ENCODE measurements at places on chromosomes 3 and 15.

DNA sequence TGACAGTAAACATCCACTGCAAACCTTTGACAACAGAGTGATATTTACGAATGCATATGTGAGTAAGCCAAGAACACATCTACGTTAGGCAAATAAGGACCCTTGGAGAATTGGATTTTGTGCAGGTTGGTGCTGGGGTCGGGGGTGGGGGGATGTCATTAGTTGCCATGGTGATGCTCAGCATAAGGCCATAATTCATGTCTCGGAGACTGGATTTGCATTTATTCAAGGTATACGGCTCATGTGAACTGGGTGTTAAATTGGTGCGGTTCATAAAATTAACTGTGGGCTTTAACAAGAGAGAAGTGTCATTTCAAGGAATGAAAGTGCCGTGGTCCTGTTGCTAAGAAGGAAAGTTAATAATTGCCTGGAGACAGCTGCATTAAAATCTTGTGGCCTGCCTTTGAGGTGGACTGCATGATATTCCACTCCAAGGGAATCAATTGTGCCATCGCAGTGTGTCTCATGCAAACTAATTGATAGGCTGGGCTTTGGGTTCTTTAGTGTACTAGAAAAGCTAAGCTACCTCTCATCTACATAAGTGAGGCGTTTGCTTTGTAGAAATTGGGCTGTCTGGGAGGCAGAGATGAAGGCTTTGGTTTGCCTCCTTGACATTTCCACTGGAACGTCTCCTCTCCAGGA, 228.9 kb upstream of the FEZF2 start:
- no peak for DNase-seq

DNA sequence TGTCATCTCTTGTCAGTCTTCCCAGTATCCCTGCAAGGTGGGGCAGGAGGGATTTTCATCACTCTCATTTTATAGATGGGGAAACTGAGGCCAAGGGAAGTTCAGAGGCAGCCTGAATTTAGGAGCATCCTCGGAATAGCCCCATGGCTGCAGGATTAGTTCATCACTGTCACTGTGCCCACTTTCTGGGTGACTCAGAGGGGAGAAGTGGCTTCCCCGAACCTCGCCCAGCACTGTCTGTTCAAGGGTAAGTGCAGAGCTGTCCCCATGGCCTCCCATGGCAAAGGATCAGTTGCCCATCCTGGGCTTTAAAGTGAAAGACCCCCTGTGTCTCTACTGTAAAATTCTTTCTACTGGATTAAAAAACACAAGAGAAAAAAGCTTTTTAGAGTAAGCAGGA, 60.0 kb upstream of the SEC13 start:
- DNase-seq = no peak

GRCh38 chr3:190384309-190384756, 3.6 kb upstream of the CLDN16 start:
- DNase-seq = no peak

DNA sequence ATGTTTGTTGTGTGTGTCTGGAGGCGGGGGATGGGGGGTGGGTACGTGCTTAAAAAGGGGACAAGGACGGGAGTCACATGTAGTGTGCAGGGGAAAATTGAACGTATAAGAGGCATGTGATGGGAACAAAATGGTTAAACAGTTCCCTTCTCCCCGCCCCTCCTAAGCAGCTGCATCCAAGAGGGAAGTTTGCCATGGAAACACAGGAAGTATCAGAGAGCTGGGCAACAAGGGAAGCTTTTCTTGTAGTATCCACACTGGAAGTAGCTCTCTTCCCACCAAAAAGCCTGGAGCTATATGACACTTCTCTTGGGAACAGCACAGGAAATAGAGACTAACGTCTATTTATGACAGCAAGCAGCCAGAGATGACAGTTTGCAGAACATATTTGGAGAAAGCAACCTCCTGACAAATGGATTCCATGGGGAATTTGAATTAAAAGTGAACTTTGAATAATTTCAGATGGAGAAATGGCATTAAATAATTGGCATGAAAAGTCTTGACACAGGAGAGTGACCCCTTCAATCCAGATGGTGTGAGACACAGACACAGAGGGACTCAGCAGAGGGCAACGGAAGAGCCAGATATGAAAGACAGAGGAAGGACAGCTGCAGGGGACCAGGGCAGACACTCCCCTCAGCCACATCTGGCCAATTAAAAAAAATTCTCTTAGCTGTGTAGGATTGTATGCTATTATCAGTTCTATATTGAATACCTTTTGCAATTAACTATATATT, 294.2 kb upstream of the TBL1XR1 start:
- DNase-seq = peak; percentile 77

DNA sequence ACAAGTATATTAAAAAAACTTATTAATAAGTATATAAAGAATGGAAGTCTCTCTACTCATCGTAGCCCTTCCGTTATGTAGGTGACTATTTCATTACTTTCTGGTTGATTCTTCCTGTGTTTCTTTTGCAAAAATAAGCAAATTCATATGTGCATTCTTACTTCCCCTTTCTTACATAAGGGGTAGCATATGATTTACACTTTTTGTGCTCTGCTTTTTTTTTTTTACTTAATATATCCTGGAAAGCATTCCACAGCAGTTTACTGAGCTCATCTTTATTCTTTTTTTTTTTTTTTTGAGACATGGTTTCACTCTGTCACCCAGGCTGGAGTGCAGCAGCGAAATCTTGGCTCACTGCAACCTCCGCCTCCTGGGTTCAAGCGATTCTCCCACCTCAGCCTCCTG, 12.9 kb downstream of the SCAMP5 start:
- DNase-seq = no peak

- no peak for DNase-seq
Measured at GRCh38 chr3:25396686-25397085, 31.4 kb upstream of the RARB start.

GRCh38 chr15:66620744-66621344, 55.0 kb upstream of the LCTL start:
- DNase-seq = no peak

DNA sequence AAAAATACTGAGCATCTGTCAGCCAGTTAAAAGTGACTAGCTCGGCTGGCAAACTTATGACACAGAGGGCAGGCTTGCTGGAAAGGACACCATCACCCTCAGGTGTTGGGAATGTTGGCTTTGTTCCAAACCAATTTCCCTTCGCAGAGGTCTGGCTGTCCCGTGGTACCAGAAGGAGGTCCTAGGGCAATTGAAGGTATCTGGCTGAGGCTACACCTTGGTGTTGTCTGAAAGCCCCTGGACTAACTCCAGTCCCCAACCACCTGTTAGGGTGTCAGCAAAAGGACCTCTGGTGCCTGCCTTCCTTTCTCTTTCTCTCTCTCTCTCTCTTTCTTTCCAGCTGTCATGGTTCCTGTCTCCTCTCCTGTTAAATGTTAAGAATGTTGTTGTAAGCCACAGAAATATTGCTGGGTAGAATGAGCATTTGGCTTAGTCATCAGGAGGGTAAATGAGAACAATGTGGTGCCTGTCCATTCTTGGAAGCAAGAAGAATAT, 12.5 kb downstream of the PRR20G start:
- no peak for DNase-seq

- no peak for DNase-seq
Measured at GRCh38 chr15:57286446-57287122, 89.7 kb upstream of the CGNL1 start.

DNA sequence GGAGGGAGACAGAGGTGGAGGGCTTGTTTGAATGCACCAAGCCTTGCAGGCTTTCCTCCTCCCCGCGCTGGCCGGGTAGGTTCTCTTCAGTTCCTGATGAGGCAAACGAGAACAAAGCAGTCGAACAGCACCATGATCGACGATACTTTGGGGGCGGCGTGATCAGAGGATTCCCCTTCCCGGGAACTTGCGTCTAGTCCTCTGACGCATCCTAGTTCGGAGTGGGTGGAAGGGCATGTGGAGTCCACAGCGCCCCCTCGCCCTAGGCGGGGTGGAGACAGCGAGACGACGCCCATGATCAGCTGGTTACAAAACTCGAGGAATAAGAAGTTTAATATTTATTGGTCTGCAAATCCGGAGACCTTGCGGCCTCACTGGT, 452 bp upstream of the SV2B start:
- peak; percentile 57 for DNase-seq

GRCh38 chr3:102161384-102162006, 273.3 kb upstream of the ZPLD1 start:
- no peak for DNase-seq

GRCh38 chr3:179801263-179801662, 148.4 kb downstream of the USP13 start:
- DNase-seq = no peak

DNA sequence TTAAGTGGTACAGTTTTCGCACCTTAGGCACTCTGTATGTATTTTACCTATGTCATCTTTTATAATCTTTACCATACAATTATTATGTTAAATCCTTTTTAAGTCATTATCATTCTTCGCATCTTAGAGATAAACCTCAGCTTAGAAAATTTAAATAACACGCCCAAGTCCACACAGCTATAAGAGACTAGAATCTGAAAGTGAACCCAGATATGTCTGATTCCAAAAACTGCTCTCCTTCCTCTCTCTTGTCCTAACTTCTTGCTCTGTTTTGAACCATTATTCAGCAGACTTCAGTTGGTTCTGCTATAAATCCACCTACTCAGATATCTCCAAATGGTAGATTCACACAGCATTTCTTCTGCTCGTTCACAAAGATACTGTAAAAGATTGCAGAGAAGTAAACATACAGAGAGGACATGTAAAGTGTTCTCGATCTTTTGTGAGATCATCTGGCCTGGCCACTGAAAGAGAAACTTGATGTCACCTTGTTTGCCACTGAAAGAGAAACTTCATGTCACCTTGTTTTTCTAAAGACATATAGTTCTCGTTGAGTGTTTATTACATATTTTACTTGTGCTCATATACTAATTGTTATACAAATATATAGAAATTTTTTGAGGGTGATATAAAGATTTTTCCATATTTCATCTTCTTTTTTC, 533.2 kb downstream of the GRM7 start:
- DNase-seq = no peak

DNA sequence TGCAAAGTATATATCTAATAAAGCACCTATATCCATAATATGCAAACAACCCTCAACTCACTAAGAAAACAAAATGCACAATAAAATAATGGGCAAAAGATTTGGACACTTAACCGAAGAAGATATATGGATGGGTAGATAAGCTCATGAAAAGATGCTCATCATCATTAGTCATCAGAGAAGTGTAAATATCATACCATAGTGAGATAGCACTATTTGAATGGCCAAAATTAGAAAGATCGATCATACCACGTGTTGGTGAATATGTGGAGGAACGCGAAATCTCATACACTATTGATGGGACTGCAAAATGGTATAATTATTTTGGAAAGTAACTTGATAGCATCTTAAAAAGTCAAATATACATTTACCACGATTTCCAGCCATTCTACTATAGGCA, 40.5 kb downstream of the PLS1 start:
- no peak for DNase-seq

DNA sequence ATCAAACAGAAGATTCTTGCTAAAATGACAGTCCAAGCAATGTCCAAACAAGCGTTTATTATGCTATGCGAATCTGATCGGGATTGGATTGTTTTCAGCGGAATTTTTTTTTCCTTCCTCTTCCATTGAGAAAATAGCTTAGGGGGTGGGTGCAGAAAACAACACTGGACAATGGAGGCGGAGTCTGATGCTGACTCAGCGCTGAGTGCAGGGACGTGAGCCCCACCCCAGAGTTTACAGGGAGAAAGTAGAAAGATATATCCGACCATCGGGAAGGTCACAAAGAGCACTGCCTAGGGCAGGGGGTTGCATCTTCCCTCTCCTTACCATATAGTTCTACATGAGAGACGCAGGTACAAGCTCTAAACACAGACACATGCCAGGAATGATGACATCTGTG, 117.0 kb downstream of the FOXP1 start:
- no peak for DNase-seq

- DNase-seq = no peak
Measured at GRCh38 chr3:187222801-187223200, 25.5 kb downstream of the RTP1 start.

DNA sequence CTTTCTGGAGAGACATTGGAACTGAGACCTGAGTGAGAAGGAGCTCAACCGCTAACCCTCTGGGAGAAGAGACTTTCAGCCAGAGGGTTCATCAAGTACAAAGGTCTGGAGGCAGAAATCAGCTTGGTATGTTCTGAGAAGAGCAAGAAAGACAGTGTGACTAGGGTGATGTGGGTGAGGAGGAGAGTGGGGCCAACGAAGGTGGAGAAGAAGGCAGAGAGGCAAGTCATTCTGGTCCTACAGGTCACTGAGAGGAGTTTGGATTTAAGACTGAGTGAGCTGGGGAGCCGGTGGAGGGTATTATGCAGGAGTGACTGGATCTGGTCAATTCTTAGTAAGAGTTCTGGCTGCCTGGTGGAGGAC, 12.2 kb downstream of the XIRP1 start:
- DNase-seq = no peak

GRCh38 chr3:53022647-53023046, 23.2 kb downstream of the SFMBT1 start:
- no peak for DNase-seq

DNA sequence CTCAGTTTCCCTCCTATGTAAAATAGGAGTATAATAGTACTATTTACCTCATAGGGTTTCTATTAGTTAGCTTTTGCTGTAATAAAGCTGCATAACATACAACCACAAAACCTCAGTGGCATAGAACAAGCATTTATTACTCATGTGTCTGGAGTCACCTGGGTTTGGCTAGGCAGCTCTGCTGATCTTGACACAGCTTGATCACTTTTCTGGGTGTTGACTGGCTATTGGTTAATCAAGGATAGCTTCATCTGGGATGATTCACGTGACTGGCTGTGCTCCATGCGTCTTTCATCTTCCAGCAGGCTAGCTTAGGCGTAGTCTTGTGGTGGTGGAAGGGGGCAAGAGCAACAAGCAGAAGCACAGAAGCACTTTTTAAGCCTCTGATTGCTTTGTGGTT, 112.6 kb downstream of the SQOR start:
- no peak for DNase-seq

GRCh38 chr3:97613139-97613538, 151.4 kb upstream of the ARL6 start:
- DNase-seq = no peak

DNA sequence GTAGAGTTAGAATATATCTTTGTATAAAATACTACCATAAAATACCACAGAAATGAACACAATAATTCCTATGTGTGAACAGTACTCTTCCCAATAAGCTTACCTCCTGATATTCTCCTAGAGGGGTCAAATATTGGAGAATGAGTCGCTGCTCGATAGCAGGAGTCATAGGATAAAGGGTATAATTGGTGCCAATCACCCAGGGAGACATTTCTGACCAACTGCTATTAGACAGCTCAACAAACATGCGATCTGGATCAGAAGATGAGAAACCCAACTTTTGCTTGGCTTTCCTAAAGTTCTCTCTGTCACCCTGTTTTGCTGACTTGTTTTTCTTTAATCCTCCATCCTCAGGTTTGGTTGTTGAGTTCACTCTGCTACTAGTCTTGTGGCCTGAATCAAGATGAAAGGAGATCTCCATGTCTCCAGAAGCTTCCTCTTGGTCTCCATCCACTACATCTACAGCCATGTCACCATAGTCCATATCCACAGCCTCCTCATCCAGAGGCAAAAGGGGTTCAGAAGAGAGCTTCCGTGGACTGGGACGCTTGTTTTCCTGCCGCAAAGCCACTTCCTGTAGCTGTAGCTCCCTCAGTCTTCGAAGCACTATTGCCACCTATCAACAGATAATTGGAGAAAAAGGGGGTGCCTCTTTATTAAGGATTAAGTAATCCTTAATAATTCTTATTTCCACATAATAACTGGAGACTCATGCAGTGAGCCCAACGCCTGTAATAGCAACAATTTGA, 50.4 kb downstream of the RBM15B start:
- DNase-seq = no peak

Measured in right forelimb (tissue), 1 donor.